ENCODE measurements at places on chromosomes 5 and 9.

GRCh38 chr9:123235448-123235847 is 32.9 kb downstream of the STRBP start:
- DNase-seq = no peak

- DNase-seq = no peak
Measured at GRCh38 chr5:39057734-39058133, 16.5 kb downstream of the RICTOR start.

DNA sequence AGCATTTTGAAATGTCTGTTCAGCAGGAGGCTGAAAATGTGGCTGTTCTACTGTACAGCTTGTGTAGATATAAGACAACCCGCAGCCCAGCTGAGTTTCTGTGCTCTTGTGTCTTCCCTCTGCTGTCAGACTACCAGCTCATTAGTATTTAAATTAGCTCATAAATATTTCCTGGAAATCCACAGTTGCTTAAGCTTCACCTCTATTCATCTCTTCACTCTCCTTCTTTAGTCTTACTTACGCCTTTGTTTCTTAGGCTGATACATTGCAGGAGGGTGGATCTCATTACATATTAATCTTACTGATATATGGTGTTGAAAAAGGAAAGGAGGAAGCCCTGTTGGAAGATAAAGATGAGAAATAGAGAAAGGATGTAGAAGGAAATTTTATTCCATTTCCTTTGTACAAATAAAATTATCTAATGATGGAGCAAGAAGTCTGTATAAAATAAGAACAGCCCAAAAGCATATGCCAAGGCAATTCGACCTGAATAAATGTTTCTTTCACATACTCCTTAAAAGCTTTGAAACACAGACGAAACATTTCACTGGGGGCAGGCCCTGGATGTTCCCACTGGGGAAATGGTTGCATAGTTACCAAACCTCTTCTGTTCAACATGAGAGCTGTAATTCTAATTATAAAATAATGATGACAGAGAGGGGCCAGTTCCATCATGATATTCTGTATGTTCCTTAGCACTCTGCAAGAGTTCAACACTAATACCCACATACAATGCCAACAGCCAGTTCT is 111.8 kb upstream of the APC start:
- DNase-seq = no peak

GRCh38 chr5:103469288-103470040 is 93.1 kb downstream of the NUDT12 start:
- no peak for DNase-seq

DNA sequence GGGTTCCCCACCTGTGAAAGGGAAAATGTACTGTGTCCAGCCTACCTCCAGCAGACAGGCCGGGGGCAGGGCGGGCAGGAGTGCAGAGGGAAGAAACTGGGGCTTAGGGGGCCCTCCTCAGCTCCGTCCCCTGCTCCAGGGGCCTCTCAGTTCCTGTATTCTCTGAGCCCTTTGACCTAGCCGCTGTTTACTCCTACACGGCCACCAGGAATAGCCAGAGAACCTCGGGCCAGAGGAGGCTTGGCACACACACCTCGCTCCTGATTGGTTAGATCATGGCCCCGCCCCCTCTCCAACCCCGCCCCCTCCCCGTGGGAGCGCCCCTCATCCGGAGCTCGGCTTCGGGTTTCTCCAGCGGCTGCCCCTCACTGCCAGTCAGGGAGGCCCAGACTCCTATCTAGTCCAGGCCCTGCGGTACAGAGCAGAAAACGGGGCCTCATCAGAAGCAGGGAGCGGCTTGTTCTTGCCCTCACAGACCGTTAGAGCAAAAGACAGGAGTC is 2.2 kb downstream of the ST6GALNAC6 start:
- no peak for DNase-seq

DNA sequence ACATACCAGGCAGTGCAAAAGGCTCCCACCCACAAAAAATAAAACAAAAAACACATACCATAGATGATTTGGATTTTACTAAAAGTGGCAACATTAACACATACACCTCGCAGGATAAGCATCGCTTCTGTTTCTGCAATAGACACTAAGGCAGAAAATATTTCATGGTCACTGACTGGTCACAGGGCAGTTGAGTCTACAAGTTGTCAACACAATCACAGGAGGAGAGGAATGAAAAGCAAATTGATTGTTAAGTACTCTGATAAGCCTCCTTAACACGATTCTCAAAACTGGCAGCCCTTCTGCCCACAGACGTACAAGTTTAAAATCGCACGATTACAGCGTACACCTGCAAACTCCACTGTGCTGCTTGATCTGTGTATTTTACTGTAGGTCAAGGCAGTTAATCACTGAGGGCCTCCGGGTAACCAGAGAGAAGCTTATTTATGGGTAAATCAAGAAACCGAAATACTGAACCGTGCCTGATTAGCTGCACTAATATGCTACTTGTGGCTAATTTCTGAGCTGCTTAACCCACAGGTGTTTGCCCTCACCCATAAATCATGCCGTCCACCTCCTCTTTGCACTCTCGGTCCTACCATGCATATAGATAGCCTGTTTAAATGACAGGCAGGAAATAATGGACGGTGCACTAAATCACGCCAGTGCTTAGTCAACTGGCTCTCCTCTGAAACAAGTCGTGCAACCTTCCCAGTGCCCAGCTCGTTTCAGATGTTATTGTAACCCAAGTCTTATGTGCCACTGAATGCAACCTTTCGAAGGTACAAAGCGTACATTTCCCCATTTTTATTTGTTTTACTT is 659.4 kb upstream of the ADAMTS16 start:
- no peak for DNase-seq

DNA sequence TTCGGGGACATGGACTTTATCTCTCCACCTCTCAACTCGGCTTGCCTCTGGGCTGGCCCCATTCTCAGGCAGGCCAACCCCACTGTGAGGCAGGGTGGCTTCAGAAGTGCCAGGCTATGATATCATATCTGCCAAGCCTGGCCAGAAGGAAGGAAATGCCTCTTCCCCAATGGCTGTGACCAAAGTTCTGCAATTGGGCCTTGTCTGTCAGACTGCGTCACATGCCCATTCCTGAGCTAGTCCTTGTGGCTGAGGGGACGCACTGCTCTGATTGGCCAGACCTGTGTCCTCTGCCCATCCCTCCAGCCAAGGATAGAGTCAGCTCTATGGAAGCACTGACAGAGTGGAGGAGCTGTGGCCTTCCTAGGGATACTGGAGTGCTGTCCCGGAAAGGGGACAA is 11.9 kb downstream of the SMIM23 start:
- no peak for DNase-seq

- DNase-seq = no peak
Measured at GRCh38 chr9:129416821-129417539, 203.9 kb downstream of the C9orf50 start.

- DNase-seq = no peak
Measured at GRCh38 chr5:143440448-143441115, 37.1 kb upstream of the NR3C1 start.

DNA sequence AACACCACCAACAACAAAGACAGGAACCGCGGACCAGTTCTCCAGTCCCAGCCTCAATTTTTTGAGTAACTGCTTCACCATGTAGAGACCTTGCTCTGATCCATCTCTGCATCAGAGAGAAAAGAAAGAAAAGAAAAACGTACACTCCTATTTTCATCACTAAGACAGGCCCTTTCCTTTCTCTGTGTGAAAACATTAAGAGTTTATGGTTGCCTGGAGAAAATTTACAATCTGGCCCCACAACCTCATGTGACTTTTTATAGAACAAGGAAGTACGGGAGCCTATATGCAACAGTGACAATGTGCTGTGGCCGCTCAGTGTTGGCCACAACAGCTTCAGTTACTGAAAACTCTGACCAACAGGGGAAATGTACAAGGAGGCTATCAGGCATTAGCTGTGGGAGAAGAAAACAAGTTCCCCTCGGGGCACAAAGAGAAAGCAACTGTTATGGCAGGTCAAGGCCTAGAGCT is 272.9 kb upstream of the PTGER4 start:
- no peak for DNase-seq

DNA sequence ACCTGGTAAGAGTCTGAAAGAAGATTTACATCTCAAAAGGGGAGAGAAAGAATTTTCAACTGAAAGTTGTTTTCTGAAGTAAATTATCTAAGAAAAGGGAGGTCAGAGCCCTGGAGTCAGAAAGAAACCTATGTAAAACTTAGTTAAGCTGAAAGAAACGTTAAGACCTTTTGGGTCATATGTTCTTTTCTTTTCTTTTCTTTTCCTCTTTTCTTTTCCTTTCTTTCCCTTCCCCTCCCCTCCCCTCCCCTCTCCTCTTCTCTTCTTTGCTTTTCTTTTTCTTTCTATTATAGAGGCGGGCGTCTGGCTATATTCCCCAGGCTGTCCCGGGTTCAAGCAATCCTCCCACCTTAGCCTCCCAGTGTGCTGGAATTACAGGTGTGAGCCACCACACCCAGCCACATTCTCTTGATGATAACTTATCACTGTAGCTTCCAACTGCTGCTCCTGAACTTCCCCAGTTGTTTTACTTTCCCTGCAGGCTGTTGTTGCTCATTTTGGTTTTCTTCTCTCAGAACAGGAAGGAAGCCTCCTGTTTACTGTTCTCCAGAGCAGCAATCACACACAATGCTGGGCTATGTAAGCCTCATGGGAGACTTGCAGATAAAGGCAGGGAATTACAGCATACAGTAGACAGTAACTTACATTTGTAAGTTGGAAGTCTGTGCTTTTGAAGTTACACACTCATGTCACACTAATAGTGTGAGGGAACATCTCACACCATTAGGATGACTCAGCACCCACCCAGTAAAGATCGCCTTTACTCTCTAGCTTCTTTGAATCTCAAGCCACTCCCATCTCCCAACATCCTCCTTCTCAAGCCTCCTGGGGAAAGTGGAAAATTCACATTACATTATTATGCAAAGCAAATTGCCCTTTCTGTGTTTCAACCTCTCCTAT is 2216.6 kb upstream of the WWC1 start:
- DNase-seq = no peak

GRCh38 chr9:20853866-20854265 is 169.8 kb downstream of the FOCAD start:
- no peak for DNase-seq

DNA sequence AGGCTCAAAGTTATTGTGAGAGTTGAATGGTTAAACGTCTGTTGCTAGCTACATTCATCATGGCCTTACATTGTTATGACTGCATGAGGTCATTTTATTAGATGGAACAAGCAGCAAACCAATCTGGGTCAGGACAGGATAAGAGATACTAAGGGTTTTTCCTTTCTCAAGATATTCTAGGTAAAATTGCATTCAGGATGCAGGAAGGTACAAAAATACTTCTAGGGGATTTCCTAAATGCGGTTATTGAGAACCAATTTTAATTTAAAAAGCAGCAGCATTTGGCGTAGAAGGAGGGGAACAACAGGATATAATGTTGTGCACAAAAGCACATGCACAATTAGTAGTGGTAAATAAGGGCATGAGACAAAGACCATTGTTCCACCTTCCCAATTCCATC is 39.2 kb upstream of the LURAP1L start:
- DNase-seq = no peak

Data from stimulated activated CD8-positive, alpha-beta memory T cell treated with anti-CD3 and anti-CD28 coated beads, Interleukin-15, amount 100 ng/mL, for 24 hours (primary cell).